ENCODE measurements at places on chromosomes 3 and 15.

DNA sequence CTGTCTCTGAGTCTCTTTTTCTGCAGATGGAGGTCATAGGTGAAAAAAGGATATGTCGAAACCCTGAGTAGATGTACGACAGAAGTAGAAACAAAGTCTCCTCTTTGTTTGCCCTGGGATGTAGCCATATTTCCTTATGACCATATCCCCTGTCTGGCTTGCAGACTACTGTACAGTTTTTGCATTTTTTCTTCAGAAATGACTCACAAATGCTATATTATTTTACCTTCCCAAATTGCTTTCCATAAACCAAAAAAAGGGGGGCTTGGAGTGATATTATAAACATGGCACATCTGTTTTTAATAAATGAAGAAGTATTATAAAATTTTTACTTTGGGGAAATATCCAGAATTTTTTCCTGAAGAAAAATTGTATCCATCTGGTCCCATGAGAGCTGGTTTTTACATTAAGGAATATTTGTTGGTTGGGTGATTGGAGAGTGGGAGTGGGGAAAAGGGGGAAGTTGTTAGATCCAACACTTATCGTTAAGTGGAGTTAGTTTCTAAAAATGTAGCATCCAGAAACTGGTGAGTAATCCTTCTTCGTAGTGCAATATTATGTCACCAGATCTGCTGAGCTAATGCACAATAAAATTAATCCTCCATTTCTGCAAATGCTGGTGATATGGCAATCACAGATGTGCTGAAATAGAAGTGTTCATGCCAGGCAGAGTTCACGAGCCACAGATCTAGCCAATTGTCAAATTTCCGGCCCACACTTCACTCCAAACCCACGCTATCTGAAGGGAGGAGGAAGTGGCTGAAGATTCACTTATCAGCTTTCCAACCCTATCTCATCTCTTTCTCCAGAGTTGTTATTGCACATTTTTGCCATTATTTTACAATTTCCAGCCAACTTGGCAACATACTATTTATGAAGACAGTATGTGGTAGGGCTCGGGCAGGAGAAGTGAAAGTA, 313.6 kb upstream of the ATP11B start:
- DNase-seq, result no peak

DNA sequence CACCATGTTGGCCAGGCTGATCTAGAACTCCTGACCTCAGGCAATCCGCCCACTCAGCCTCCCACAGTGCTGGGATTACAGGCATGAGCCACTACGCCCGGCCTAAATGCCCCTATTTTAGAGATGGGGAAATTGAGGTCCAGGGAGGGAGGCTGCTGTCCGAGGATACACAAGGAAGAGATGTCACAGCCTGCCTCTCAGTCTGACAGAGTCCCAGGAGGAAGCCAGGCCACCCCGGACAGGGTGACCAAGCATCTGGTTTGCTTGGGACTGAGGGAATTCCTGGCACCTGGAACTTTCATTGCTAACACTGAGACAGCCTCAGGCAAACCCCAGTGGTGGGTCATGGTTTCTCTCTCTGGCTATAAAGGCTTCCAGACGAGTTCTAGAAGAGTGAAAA, 30.6 kb upstream of the ADAMTS7 start:
- no peak for DNase-seq

DNA sequence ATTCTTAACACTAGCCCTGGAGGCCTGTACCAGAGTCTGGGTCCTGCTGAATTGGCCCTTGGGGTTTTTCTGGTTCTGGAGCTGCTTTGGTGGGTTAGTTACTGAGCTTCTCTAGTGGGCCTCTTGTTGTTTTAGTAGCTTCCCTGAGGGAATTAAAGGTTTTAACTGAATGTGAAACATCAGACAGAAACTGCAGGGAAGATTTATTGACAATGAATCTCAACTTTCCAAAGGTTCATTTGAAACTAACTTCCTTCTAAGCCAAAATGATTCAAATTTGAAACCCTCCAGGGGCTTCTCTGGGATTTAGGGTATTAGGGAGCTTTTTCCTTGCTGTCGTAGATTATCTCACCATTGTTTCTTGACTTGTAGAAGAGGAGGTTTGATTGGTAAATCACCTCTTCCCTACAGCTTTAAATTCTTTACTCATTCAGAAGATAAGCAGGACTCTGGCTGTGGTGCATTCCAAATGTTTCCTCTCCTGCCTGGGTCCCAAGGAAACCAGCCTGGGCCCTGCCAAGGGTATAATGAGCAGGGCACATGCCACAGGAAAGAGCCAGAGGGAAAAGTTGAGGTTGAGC, 71.0 kb downstream of the TP63 start:
- no peak for DNase-seq

DNA sequence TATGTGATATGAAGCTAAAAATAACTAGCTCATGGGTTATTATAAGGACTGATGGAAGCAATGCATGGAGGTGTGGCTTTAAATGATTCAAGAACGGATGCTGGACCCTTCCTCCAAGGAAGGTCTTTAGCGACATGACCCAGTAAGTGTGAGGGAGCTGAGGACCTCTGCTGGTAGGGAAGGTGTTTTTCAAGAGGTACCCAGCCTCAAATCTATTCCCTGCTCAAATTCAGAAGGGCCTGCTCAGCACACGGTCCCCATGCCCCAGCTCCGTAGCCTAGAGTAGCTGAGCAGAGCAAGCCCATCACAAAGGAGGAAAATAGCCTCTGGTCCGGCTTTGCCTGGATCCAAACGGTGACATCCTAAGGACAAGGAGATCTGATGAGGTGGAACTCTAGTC, 266.2 kb upstream of the IGF1R start:
- no peak for DNase-seq

DNA sequence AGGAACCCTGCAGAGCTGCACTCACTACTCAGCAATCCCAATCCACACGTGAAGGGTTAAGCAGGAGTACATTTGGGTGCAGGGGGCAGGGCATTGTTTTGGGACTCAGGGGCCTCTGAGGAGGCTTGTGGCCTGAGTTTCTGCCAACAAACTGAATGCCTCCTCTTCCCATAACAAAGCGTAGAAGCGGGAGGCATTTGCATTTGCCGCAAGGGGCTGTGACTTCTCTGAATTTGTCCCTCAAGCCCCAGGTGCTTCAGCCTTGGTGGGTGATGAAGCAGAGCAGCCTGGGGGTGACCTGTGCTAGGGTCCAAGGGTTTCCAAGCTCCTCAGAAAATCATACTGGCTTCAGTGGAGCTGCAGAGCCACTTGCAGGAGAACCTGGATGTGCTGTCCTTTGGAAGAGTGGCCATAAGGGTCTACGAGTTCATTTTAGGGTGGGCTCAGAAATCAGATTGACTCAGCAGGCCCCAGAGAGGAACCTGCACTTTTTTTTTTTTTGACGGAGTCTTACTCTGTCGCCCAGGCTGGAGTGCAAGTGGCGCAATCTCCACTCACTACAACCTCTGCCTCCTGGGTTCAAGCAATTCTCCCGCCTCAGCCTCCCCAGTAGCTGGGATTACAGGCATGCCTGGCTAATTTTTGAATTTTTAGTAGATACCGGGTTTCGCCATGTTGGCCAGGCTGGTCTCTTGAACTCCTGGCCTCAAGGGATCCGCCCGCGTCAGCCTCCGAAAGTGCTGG, 1.4 kb upstream of the RPSA start:
- DNase-seq, result no peak

DNA sequence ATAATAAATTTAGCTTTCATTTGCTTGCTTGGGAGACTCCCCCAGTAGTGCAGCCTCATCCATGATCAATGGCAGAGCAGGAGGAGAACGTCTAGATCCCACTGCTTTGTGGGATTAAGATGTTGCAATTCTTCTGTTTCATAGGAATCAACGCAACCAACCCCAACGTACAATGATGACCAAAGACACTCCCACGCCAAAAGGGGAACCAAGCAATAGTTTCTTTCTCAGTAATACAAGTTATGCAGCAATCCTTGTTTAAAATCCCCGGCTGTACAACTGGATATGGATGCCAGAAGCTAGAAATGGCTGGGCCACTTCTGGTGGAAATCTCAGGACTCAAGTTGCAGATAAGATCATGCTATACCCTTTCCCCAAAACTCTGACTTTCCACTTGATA, 411.2 kb downstream of the VPS13C start:
- DNase-seq, result no peak
